ENCODE measurements at places on chromosomes 2 and 18.

GRCh38 chr2:178241844-178242551 is 47.7 kb downstream of the OSBPL6 start:
- DNase-seq, result peak; percentile 78

GRCh38 chr2:25688236-25688635 is 14.9 kb upstream of the DTNB start:
- DNase-seq, result no peak

DNA sequence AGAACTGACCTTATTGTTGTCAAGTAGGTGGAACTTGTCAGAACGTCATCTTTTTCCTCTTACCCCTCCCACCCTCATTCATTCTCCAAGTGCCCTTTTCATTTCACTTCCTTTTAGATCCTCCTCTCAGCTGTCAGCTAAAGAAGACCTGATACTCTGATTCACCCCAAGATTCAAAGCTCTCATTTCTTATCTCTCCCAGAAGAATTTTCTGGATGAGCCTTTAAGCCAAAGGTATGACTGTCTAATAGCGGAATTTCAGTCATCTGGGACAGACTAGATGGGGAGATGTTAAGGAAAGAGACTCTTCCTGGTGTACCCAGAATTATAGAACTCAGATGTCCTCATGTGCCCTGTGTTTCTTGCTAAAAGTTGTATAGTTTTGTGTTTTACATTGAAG is 53.9 kb downstream of the TCF7L1 start:
- no peak for DNase-seq

- DNase-seq, result no peak
Observed at GRCh38 chr2:236803621-236804020, 234.0 kb downstream of the ACKR3 start.

DNA sequence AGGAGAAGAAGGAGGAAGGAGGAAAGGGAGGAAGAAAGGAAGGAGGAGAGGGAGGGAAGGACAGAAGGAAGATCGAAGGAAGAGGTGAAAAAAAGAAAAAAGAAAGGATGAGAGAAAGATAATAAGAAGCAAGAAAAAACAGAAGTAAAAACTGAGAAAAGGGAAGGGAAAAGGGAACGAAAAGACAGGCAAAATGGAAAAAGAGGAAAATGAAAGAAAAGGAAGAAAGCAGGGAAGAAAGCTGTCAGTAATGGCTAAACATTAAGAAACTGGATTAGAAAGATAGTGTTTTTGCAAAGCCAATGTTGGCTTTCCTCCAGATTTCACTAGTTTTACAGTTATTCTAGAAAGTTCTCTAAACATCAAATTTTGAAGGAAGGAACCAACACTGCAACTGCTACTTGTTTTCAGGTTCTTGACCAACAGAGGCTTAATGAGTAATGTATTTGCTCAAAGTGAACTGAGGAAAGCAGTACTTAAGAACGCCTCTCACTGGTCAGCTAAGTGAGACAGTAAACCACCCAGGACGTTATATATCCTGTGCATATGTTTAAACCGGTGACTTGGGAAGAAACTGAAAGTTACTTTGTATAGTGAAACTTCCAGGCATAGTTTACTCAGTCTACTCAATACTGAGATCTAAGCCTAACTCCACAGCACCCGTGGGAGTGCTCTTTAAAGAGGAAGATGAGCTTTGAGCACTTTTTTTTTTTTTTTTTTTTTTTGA is 286.2 kb upstream of the TRIB2 start:
- DNase-seq, result no peak

DNA sequence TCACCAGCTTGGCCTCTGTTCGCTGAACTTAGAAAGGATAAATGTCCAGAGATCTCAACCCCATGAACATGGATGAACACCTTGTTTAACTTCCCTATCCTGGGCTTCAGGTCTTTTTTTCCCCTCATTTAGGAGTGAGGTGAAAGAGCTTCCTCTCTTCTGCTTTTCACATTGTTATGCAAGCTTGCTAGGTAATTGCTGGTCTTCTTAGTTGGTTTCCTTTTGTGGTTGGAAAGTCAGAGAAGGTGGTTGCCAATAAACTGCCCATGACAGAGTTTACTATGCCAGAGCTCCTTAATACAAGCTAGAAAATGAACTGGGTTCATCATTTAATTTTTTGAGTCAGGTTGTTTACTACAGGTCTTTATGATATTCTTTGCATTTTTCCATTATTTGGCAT is 16.6 kb downstream of the SLC9A4 start:
- no peak for DNase-seq

DNA sequence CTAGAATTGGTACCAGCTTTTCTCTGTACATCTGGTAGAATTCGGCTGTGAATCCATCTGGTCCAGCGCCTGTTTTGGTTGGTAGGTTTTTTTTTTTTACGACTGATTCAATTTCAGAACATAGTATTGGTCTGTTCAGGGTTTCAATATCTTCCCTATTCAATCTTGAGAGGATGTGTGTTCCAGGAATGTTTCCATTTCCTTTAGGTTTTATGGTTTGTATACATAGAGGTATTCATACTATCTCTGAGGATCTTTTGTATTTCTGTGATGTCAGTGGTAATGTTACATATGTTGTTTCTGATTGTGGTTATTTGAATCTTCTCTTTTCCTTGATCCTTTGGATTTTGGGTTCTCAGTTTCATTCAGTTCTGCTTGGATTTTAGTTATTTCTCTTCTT is 172.1 kb upstream of the ITGA4 start:
- DNase-seq, result no peak

DNA sequence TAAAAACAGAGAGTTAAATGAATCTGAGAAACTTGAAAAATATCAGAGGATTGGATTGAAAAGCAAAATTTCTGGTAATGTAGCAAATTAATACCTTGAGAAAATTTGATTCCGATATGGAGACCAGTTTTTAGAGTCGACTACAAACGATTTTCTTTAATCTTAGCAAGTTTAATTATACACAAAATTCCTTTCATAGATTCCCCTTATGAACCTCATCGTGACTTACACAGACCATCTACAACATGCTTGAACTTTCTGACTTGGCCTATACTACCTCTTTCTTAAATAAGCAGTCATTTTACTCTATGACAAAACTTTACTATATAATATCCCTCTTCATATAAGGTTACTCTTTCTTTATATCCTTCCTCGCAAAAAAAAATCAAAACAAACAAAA is 769.6 kb upstream of the CRIM1 start:
- no peak for DNase-seq

DNA sequence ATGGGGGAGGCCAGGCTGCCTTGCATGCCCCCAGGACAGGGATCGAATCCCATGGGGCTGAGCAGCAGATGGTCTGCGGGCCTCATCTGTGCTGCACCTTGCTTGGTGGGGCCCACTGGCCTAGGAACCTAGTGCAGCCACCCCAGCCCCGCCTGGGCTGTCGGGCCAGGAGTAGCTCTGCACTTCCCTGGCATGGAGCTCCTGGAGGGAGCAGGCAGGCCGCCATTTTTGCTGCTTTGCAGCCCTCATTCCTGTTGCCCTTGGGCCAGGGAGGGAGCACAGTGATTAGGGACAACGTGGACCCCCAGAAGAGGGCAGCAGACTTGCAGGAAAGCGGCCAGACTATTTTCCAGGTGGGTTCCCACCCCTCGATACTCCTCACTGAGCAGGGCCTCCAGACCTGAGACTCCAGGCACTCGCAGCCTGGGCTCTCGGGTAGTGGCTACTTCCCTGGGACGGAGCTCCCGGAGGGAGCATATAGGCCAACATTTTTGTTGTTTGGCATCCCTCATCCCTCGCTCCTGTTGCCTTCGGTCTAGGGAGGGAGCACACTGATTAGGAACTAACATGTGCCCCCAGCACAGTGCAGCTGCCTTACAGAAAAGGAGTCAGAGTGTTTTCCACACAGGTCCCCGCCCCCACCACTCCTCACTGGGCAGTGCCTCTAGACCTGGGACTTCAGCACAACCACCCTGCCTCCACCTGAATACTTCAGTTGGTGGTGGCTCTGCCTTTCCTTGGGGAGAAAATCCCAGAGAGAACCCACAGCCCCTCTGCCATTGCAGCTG is 99.5 kb downstream of the MAIP1 start:
- no peak for DNase-seq

GRCh38 chr2:212912445-212913103 is 238.8 kb downstream of the IKZF2 start:
- no peak for DNase-seq

DNA sequence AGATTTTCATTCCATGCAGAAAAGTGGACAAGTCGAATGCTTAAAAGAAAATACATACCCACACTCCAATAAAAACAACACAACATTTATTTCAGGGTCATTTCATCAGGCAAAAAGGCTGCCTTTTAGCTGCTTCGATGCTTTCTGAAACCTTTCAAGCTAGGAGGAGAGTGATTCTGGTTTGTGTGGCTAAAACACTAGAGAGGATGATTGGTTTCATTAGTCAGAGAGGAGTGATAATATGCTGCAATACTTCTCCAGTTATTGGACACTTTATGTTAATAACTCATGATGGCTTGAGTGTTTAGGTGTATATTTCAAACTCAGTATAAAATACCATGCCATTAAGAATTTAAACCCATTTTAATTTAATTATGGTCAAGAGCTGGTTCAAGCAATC is 614.0 kb downstream of the SLC4A3 start:
- DNase-seq, result no peak

DNA sequence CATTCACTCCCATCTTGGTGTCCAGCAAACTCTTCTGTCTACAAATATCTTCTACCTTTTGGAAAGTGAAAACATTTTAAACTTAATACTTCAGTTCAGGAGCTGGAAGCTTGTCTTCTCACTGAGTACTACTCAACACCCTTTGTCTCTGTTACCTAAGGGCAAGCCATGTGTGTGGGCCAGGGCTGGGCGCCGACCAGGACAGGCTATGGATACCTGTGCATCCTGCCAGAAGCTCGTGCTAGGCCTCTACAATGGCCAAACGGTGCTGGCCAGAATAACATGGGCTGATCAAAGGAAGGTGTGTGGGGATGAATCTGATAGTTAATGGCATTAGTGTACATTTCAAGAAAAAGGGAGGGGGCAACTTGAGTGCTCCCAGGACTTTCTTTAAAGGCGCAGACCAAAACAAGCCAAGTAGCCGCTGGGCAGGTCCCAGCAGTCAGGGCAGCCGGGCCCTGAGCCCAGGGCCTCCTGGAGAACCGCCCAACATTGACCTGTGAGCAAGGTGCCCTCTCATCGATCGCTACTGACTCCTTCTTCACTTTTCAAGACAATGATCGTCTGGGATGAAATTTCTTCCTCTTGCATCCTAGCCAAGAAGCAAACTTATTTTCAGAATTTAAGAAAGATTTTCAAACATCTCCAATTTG is 29.0 kb upstream of the ID2 start:
- no peak for DNase-seq

GRCh38 chr2:173059971-173060461 is 15.6 kb upstream of the MAP3K20 start:
- DNase-seq, result no peak

- DNase-seq, result no peak
Observed at GRCh38 chr2:105803337-105803736, 58.6 kb downstream of the NCK2 start.

DNA sequence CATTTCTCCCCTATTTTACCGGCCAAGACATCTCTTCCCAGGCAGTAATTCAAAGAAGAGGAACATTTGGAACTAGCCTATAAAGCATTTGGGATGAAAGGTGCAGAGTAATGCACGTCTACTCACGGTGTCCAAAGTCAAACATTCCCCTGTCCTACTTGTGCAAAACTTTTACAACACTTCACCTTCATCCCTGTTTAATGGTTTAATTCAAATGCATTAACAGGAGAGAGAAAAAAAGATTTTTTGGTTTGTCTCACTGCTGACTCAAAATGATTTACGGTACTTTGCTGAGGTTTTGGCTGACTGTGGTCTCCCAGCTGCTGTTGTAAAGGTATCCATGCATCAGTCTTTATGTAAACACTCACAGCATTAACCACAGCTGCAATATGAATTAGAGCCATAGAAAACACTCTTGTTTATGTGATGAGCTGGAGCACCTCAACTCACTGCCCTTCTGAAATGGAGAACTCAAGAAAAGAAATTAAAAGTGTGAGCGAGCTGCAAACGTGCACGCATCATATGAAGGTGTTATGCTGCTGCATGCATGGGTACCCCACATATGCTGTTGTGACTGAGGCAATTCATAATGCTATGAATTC is 220.5 kb downstream of the PIEZO2 start:
- DNase-seq, result no peak

- DNase-seq, result no peak
Observed at GRCh38 chr2:152609154-152609553, 108.1 kb downstream of the PRPF40A start.

- no peak for DNase-seq
Observed at GRCh38 chr2:157359628-157360027, 34.0 kb upstream of the ERMN start.

GRCh38 chr18:22210311-22210754 is 40.9 kb downstream of the GATA6 start:
- DNase-seq, result no peak

GRCh38 chr18:36771245-36771644 is 57.6 kb downstream of the TPGS2 start:
- no peak for DNase-seq

GRCh38 chr2:234548695-234549420 is 52.0 kb upstream of the ARL4C start:
- no peak for DNase-seq

- no peak for DNase-seq
Observed at GRCh38 chr2:96878796-96879544, 9.1 kb upstream of the SEMA4C start.

DNA sequence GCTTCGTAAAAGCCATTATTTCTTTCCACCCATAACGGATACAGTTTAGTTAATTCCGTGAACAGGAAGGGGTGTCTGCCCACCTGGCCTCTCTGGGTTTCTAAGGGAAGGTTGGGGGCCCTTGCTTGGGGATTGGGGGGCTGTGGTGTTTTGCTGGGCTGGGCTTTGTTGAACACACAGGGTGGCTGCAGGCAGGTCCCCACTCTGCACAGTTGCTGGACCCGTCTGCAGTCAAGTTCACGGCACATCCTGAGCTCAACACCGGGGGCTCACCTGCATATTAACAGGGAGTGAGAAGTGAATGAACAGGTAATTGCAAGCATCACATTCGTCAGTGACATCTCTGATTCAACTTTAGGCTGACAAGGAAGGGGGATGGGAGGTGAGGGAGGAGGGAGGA is 109.0 kb downstream of the ZNF516 start:
- DNase-seq, result no peak

- DNase-seq, result no peak
Observed at GRCh38 chr2:161725297-161725696, 101.1 kb downstream of the SLC4A10 start.
